ENCODE measurements at places on chromosomes 5 and 9. TPM values are rescaled to one million over a fixed set of nuclear protein-coding genes. Genes with fewer than 3 reads are reported as not detected.

The CDH18 gene
- total RNA-seq, result not detected

The PCDHGA5 gene
- total RNA-seq, result 0.06 TPM

The BNC2 gene
- 2.1 TPM for total RNA-seq

The MROH2B gene
- total RNA-seq, result not detected

The SYNPO gene
- 0.43 TPM for total RNA-seq

The GFRA3 gene
- not detected for total RNA-seq

The ADAMTS19 gene
- not detected for total RNA-seq

The PROB1 gene
- total RNA-seq, result 1.7 TPM

The FOXD4L6 gene
- total RNA-seq, result not detected

The SH3PXD2B gene
- total RNA-seq, result 0.28 TPM

The ZCCHC7 gene
- 38.8 TPM for total RNA-seq

The TEX48 gene
- 0.51 TPM for total RNA-seq

The LHX6 gene
- not detected for total RNA-seq

The PLCXD3 gene
- total RNA-seq, result 0.06 TPM

The ANKDD1B gene
- total RNA-seq, result 0.85 TPM

The IFNB1 gene
- not detected for total RNA-seq

The TSSK1B gene
- not detected for total RNA-seq

The RALGPS1 gene
- 9.4 TPM for total RNA-seq

The NELFB gene
- 39.6 TPM for total RNA-seq

The MYOT gene
- total RNA-seq, result not detected

The SPINK6 gene
- total RNA-seq, result not detected

The MRPL36 gene
- 10.6 TPM for total RNA-seq

The WDR31 gene
- total RNA-seq, result 1.6 TPM

The PCDHB6 gene
- total RNA-seq, result not detected

The DDX4 gene
- not detected for total RNA-seq

The SLC22A4 gene
- total RNA-seq, result not detected

The CSF2 gene
- total RNA-seq, result not detected

The DIRAS2 gene
- total RNA-seq, result not detected

The SURF6 gene
- total RNA-seq, result 31.1 TPM

The HMCN2 gene
- total RNA-seq, result not detected

The NXNL2 gene
- total RNA-seq, result not detected

The CD14 gene
- total RNA-seq, result 0.70 TPM

The TNFSF15 gene
- total RNA-seq, result not detected

The ORM2 gene
- total RNA-seq, result 2.2 TPM

The SLC36A3 gene
- not detected for total RNA-seq

The ACOT12 gene
- 0.22 TPM for total RNA-seq

All from T-cell (primary cell).